ENCODE measurements at places on chromosomes 2 and 18. TPM values are rescaled to one million over a fixed set of nuclear protein-coding genes. Genes with fewer than 3 reads are reported as not detected.

KCNF1 gene
- total RNA-seq, result 1.1 TPM

PDE11A gene
- 0.23 TPM for total RNA-seq

RGPD4 gene
- total RNA-seq, result 0.05 TPM

GRCh38 chr18:38790303-38790702, 1224.7 kb upstream of the CELF4 start:
- no peaks in the 10 kb centered on the region for H3K27me3 ChIP-seq
- no peaks in the 10 kb centered on the region for H3K36me3 ChIP-seq
- H3K4me3 ChIP-seq, result no peak overlapping the region
- no peak for DNase-seq
